Fibroblast of skin of right biceps (primary cell): ENCODE measurements at places on chromosomes 12 and 14.
A peak's percentile ranks its signal among the peaks of the same experiment; 100 is the strongest.

GRCh38 chr12:77429426-77429825 is 364.1 kb upstream of the E2F7 start:
- DNase-seq: peak; percentile 15

GRCh38 chr14:81433378-81433777 is 33.3 kb upstream of the STON2 start:
- DNase-seq: no peak

- no peak for DNase-seq
Observed at GRCh38 chr14:38502239-38502638, 246.3 kb upstream of the CLEC14A start.

- DNase-seq: peak; percentile 78
Observed at GRCh38 chr12:55720894-55721444, 776 bp downstream of the RDH5 start.

DNA sequence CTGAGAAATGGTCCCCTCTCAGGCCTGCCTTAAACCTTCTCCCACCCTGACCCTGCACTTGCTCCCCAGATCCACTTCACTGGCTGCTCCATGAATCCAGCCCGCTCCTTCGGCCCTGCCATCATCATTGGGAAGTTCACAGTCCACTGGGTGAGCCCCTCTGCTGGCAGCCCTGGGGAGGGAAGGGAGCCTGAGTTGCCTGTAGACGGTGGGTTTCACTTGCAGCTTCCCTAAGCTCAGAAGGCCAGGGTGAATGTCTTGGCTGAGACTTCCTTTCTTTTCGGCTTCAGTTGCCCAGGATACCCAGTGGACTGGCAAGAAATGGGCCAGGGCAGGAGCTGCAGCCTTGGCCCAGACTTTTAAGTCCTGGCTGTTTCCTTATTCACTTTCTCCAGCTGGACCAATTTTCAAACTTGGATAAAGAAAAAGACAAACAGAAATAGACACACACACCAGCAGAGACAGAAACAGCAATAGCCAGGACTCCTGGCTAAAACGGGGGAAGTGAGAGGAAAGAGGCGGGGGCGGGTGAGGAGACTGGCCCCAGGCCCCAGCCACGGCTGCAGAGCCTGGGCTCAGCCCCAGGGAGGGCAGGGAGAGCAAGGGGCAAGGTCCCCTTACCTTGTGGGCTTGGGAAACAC is 2.0 kb downstream of the AQP6 start:
- no peak for DNase-seq

DNA sequence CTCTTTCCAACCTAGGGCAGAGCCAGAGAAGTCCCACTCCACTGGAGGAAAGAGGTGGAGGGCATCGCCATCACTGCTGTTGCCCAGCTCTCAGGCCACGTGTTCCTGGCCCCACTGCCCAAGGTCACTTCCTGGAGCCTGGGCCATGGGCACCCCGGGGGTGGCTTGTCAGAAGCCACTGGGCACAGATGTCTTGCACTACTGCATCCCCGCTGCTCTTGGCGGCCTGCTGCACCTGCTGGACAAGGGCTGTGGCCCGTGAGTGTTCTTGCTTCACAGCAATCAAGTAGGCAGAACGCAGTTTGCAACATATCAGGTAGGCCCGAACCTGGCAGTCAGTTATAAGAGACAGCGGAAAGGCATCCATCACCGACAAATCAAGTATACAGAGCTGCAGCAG is 46.6 kb downstream of the RDH12 start:
- no peak for DNase-seq
